ENCODE measurements at places on chromosomes 4 and X.

DNA sequence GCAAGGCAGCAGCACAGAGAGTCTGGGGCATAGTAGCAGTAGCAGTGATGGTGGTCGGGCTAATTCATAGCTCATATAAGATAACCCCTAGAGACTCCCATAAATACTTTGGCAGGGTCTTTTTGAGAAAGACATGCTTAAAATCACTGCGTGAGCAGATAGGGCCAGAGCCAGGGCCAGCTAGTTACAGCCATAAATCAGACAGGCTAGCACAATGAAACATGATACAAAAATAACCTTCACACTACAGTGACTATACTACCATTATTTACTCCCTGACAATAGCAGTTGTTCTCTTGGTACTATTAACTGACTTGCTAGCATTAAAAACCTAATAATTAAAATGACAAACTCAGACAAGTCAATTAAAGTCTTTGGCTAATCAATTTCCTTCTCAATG lies 295.9 kb downstream of the SMARCA1 start:
- no peak for DNase-seq

- DNase-seq, result no peak
Measured at GRCh38 chr4:3010998-3011397, 47.6 kb downstream of the GRK4 start.

DNA sequence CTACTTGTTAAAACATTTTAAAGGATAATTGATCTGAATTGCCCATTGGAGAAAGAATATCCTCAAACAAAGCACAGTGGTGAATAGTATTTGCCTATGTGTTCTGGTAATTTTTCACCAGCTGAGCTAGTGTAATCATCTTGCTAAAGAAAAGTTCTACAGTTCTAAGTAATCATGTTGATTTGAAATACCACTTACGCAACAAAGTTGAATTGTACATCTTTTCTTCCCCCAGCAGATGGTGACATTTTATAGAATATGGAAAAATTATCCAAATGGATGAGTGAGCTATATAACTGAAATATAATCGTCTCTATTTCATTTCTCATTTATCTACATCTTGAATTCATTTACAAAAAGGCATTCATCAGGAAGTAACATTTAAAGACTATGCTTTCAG lies 9.7 kb upstream of the ZNF674 start:
- no peak for DNase-seq

DNA sequence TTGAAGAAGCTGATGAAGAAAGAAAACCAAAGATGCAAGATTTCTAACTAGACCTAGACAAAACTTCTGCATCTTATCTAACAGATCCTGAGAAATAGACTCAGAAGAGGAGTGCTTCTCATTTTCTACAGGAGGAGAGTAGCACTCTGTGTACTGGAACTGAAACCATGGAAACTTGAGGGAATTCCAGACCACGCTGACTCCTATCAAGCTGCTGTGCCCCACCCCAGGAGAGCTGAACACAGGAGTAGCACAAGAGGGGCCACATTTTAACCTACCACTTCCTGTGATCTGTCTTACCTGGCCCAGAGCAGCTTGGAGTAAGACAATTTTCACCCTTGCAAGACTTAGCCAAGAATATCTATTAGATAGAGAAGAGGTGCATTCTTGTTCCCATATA lies 248.9 kb downstream of the SCFD2 start:
- no peak for DNase-seq

GRCh38 chr4:108796173-108796572 lies 33.3 kb upstream of the ETNPPL start:
- DNase-seq, result no peak

- DNase-seq, result no peak
Measured at GRCh38 chr4:77196866-77197265, 39.9 kb downstream of the CCNG2 start.

DNA sequence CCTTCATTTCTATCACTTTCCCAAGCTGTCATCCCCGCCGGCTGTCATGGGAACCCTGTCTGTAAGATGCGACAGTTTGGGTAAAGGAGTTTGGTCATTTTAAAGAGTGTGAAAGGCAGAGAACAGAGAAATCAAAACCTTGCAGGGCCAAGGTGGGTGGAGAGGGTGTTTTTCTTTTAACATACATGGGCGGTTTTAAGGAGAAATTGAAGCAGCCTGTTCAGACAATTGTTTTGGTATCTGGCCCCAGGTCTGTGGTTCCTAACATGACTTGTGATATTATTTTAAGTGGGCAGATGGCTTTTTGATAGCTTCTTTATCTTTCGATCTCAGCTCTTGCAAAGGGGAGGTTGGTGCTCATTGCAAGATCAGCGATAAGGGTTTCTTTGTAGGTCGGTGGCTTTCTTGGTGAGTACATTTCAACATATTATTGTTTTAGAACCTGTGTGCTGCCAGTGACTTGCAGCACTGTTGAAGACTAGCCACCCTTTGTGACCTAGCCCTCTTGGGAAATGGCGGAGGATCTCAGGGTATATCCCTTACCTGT lies 3.7 kb downstream of the PPP1R3F start:
- DNase-seq, result no peak

GRCh38 chr4:13059019-13059418 lies 425.1 kb downstream of the RAB28 start:
- no peak for DNase-seq

GRCh38 chr4:60344908-60345307 lies 855.2 kb upstream of the ADGRL3 start:
- no peak for DNase-seq

- no peak for DNase-seq
Measured at GRCh38 chrX:135454816-135455215, 33.1 kb downstream of the SMIM10L2A start.

DNA sequence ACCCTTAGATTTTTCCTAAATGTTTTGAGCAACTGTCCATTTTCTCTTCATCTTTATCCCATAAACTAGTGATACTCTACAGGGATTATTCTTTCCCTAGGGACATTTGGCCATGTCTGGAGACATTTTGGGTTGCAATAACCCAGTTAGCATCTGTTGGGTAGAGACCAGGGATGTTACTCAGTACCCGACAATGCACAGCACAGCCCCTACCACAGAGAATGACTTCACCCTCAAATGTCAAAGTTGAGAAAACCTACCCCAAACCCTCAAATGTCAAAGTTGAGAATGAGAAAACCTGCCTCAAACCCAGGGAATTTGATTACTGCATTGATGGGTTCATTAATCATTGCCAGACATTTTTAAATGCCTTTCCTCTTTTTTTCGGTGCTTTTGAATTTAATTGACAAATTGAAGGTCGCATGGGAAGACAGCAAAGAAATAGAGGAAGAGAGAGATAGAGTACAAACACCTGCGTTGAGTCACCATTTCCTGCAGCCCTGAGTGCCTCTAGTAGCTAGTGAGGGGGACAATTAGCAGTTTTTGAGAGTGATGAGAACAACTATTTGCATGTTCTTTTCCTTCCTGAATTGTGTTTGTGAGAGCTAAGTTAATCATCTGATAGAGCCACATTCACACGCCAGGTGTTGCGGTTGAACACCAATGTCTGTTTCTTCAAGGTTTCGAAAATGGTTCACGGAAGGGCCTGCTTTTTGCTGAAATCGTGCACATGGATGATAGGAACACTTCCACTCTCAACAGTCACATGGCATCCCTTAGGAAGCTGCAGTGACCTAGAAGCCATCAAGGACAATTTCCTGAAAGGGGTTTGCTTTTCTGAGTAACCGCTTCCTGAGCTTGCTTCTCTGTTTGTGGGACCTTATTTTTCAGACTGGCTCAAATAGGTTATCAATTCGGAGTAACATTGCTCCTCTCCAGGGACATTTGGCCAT lies 203.9 kb upstream of the VCX3A start:
- DNase-seq, result no peak

DNA sequence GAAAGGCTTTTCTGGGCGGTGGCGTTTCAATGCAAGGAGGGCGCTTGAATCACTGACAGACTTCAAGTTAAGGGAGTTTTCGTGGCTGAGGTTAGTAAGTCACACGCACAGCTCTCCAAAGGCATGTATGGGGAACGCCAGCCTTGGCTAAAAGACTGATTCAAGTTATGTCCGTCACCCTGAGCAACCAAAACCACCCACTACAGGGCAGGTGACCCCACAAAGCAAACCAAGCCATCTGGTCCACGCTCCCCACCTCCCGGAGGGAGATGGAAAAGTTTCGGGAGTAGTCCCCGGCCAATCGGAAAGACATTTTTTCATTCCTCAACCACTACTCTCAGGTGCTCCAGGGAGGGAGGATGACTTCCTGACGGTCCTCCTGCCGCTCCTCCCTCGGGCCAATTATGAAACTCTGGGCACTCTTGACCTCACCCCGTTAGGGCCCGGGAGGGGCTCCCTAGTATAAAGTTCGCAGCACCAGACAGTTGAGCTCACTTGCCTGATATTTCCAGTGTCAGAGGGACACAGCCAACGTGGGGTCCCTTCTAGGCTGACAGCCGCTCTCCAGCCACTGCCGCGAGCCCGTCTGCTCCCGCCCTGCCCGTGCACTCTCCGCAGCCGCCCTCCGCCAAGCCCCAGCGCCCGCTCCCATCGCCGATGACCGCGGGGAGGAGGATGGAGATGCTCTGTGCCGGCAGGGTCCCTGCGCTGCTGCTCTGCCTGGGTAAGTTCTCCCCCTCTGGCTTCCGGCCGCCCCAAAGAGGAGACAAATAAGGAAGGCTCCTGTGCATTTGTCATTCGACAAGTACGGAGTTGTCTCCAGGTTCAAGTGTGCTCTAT lies at the start of gene EREG:
TSS of gene EREG (plus strand) at position 494 of the 840 bp plus-strand sequence. CDS start at position 658, 164 bp downstream.
- DNase-seq, result no peak

- no peak for DNase-seq
Measured at GRCh38 chr4:48403358-48403757, 62.0 kb downstream of the SLAIN2 start.

GRCh38 chr4:106264331-106264728 lies 51.7 kb downstream of the TBCK start:
- no peak for DNase-seq

GRCh38 chr4:125283707-125284279 lies 31.0 kb upstream of the FAT4 start:
- DNase-seq, result no peak

GRCh38 chrX:39974270-39974669 lies 123.5 kb downstream of the BCOR start:
- no peak for DNase-seq
